ENCODE measurements at places on chromosomes 3 and 15.

GRCh38 chr15:65311760-65312159 lies 7.3 kb downstream of the RNU5B-1 start:
- no peak for DNase-seq

DNA sequence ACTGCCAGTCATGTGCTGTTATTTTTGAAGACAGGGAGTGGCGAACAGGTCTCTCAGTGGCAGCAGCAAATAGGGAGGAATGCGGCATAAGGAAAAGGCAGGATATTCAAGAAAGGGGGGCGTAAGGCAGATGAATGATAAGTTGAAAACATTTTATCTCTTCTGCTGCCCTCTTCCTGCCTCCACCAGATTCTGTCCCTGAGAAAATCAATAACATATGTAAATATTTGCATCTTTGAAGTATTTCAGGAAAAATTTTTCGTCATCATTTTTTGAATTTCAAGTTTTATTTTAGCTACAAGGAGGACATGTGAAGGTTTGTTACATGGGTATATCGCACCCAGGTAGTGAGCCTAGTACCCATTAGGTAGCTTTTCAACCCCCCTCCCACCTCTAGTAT lies 616.7 kb downstream of the MCTP2 start:
- DNase-seq: no peak

DNA sequence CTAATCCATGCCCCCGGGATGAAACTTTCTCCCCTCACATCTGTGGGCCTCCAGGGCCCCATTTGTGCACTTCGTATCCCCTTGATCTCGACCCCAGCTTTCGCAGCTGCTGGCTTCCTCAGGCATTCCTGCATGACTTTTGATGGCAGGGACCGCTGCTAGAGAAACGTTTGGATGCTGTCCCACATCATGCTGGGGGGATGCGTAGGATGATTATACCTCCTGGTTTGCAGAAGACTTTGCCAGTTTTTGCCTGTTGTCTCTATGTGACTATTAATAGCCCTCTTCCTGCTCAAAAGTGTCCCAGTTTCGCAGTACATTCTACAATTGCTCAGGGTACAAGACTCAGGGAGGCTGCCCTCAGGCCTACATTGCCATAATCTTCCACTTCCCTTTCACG lies 10.4 kb upstream of the KCNAB1 start:
- DNase-seq: no peak

DNA sequence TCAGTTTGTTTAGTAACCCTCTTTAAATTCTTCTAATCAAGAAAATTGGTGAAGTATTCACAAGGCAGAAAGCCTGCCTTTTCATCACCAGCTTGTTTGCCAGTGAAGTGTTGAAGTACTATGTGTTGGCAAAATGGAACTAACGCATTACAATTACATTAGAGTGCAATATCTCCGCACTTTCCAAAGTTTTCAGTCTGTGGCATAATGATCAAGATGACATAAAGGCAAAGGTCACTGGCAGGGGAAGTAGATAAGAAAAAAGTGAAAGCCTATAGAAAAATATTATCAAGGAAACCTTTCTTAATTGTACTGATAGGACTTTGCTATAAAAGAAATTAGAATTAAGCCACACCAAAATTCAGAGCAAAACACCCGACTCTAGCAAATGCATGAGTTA lies 25.0 kb upstream of the TM4SF1 start:
- no peak for DNase-seq

GRCh38 chr3:86410587-86410986 lies 580.4 kb downstream of the VGLL3 start:
- DNase-seq: no peak

DNA sequence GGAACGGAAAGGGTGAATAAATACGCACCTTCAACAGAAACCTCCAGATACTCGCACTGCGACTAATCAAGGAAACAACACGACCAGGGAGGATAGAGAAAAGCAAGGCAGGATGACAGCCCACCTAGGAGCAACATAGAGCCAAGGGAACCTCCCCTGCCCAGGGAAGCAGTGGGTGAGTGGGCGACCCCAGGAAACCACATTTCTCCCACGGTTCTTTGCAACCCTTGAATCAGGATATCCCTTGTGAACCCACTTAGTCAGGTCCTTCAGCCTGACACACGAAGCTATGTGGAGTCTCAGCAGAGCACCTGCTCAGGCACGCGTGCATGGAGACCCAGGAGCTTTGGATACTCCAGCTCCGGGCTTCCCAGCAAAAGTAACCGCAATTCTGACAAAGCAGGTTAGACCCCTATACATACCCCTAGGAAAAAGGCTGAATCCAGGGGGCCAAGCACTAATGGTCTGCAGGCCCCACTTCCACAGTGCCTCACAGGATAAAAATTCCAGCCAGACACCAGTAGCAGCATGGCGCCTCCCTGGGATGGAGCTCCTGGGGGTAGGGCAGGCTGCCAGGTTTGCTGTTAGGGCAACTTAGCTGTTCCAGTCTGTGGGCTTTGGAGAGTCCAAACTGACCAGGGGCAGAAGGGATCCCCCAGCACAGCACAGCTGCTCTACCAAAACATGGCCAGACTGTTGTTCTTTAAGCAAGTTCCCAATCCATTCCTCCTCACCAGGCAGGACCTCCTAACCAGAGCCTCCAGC lies 38.4 kb upstream of the PXYLP1 start:
- no peak for DNase-seq

- DNase-seq: no peak
Observed at GRCh38 chr3:126486360-126486847, 10.7 kb upstream of the ZXDC start.

- no peak for DNase-seq
Observed at GRCh38 chr15:61339516-61339915, 110.4 kb upstream of the RORA start.

DNA sequence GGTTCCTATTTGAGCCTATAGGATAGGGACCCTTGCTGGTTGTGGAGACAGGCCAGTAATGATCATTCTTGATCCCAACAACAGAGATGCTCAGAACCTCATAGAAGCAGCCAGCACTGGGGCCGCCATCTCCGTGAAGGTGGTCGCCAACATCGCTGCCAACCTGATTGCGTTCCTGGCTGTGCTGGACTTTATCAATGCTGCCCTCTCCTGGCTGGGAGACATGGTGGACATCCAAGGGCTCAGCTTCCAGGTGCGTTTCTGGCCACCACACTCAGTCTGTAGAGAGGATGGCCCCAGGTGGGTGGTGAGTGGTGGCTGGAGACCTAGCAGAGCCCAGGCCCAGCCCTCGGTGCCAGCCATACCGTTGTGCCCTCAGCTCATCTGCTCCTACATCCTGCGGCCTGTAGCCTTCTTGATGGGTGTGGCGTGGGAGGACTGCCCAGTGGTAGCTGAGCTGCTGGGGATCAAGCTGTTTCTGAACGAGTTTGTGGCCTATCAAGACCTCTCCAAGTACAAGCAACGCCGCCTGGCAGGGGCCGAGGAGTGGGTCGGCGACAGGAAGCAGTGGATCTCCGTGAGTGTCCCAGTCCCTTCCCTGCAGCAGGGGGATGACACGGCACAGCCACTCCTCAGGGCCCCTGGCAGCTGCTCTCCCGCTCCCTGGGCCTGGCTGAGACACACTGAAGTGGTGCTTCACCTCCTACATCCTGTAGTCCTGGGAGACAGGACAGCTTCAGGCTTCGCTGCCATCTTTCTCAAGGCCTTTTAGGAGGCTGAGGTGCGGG lies 46.5 kb upstream of the PDE8A start:
- no peak for DNase-seq

DNA sequence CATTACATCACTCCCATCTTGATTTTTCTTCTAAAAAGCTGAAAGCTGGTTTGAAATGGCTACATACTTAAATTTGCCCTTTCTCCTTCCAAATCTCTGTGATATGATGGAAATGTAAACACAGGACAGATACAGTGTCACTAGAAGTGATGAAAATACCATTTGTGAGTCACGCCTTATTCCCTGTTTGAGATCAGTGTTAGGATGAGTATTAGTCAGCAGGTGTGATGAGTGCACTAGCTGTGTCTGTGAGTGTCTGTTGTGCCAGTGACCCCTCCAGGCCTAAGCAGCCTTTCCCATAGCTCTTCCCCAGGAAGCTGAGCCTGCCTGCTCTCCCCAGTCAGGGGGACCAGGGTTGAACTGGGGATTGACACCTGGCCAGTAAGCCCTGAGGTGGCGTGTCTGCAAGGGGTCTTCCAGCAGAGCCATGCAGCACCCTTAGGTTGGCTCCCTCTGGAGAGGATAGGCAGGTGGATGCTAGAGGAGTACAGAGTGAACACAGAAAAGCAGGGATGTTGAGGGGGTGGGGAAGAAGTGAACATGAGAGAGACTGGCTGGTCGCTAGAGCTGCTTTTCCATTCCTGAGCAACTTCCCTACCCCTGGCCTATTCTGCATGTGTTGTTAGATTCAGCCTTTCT lies 92.0 kb downstream of the PDE8A start:
- peak; percentile 42 for DNase-seq

DNA sequence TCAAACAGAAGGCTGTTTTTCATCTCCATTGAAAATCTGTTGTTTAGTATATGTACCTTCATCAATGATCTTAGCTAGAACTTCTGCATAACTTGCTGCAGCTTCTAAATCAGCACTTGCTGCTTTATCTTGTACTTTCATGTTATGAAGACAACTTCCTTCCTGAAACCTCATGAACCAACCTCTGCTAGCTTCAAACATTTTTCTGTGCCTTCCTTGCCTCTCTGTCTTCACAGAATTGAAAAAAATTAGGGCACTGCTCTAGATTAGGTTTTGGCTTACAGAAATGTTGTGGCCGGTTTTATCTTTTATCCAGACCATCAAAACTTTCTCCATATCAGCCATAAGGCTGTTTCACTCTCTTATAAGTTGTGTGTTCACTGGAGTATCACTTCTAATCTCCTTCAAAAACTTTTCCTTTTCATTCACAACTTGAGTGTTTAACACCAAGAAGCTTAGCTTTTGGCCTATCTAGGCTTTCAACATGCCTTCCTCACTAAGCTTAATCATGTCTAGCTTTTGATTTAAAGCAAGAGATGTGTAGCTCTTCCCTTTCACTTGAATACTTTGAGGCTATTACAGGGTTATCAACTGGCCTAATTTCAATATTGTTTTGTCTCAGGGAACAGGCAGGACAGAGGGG lies 78.6 kb downstream of the IGSF11 start:
- DNase-seq: no peak

DNA sequence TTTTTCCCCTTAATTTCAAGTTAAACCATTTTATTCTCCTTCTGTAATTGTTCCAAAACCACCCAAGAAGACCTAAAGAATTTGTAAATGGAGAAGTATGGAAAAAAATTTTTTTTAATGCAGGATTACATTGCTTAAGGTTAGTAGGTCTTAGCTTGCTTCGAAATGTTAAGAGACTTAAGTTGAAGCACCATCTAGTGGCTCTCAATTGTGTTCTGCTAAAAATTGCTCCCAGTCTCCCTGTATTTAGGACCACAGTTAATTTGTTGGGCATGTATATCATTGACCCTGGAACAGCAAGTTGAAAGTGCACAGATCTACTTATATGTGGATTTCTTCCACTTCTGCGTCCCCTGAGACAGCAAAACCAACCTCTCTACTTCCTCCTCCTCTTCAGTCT lies 32.4 kb downstream of the CD200R1L start:
- DNase-seq: peak; percentile 89

GRCh38 chr3:95277613-95278012 lies 1214.8 kb downstream of the NSUN3 start:
- no peak for DNase-seq

GRCh38 chr15:41666353-41666920 lies 6.2 kb downstream of the MGA start:
- peak; percentile 72 for DNase-seq

DNA sequence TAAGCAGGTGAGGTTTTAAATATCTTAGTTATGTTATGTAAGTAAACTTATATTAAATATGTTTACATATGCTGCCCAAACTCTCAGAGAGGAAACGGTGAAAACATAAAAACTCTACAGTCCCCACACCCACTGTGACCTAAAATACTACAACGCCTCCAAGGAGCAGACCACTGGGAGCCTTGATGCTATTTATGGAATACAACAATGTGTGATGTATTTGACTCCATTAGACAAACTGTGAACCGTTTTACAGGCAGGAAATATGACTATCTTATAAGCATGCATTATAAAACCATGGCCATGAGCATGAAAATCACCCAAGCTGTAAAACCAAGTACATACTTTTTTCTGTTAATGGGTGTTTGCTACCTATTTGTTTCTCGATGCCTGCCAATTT lies 379.5 kb upstream of the TBL1XR1 start:
- no peak for DNase-seq

- DNase-seq: no peak
Observed at GRCh38 chr3:186456731-186457191, 87.4 kb downstream of the CRYGS start.

GRCh38 chr15:45114076-45114750 lies at the start of the genes DUOX2 and DUOXA2:
TSS of gene DUOX2 (minus strand) at chr15:45114172. CDS start at chr15:45113411, 761 bp downstream.
TSS of gene DUOXA2 (plus strand) at chr15:45114326. CDS start at chr15:45114606, 280 bp downstream.
- no peak for DNase-seq

DNA sequence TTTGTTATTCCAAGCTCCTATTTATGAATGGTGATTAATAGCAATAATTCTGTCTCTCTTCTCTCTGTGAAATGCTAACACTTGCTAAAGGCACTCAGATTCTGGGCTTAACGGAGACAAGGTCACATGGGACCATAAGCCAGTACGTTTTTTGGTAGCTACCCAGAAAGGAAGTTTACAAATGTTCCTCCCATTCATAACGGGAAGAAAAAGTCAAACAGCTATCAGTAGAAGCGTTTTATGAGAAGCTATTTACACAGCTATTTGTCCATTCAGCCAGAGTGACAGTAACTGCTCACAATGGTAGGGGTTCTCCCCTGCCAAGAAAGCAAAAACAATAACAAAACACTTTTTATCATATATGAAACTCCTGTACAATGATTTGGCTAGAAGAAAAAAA lies 51.5 kb downstream of the ZMAT3 start:
- DNase-seq: no peak

- DNase-seq: peak; percentile 38
Observed at GRCh38 chr15:69025320-69025719, 10.8 kb downstream of the NOX5 start.

DNA sequence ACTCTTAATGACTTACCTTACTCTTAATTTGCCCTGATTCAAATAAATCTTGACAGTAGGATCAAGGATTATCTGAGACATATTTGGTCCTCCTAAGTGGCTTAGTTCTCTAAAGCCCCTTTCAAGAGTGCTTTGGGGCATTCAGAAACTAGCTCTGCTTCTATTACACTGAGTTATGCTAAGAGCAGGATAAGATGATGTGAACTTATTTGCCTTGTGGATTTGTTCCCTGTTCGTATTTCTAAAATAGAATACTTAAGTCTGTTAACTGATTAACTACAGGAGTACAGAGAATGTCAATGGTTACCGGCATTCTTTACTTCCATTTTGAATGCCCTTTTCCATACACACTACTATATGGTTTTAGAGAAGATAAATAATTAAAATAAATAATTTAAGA lies 14.8 kb upstream of the FRMD4B start:
- DNase-seq: no peak

DNA sequence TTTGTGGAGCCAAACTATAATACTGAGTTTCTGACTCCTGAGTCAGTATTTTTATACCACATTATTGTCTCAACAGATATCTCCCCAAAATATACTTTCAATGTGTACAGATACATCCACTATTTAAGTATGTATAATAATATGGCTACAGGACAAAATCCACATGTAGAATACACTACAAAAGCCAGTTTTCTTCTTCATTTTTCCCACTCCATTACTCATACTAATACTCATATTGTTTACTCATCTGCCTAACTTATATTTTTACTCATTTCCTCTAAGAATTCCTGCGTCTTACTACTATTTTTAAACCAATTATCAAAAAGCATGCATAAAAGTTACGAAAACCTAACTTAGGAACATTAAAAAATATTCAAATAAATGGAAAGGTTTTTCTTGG lies 440.8 kb downstream of the ZNF385D start:
- peak; percentile 2 for DNase-seq

GRCh38 chr15:94231723-94232468 lies 535 bp downstream of the MCTP2 start:
- no peak for DNase-seq

- peak; percentile 91 for DNase-seq
Observed at GRCh38 chr3:47522082-47522987, 8.8 kb upstream of the ELP6 start.

Data from IMR-90 (cell line).